ENCODE measurements at places on chromosomes 7 and 10.

- no peak for DNase-seq
These were observed 166.9 kb upstream of the SP4 start for GRCh38 chr7:21260939-21261338.

- peak; percentile 13 for DNase-seq
These were observed 43.0 kb downstream of the SCRN1 start for GRCh38 chr7:29946428-29947186.

DNA sequence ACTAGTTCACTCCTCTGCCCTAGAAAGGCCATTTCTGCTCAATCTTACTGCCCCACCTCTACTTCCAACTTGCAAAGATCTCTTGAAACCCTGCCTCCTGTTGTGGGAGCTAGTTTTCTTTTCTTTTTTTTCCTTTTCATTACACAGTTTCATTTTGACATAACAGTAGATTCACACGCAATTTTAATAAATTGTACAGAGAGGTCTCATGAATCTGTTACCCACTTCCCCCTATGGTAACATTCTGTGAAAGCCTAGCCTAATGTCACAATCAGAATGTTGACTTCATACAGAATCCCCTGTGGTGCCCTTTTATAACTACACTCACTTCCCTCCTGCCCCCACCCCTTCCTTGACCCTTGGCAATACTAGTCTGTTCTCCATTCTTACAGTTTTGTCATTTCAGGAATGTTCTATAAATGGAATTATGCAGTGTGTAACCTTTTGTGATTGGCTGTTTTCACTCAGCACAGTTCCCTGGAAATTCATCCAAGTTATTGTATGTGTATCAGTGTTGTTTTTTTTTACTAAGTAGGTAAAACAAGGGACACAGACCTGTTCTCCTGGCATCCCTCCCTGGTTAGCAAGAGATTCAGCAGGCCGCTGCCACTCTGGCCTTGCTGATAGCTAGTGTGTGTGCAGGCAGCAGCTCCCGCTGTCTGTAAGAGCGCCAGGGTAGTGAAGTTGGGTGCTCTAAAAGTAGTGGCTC is 21.5 kb downstream of the CHST3 start:
- no peak for DNase-seq

DNA sequence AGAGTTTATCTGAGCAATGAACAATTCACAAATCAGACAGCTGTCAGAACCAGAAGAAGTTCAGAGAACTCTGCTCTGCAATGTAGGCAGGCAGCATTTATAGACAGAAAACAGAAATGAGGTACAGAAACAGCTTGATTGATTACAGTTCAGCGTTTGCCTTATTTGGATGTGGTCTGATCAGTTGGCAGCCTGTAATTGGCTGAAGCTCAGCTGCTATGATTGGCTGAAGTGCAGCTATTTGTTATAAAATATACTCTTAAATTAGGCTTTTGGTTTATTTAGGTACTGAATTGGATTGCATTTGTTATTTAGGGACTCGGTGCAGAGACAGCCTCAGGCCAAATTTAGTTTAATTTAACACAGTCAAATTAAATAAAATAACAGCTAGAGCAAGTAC is 85.8 kb upstream of the JAZF1 start:
- no peak for DNase-seq

DNA sequence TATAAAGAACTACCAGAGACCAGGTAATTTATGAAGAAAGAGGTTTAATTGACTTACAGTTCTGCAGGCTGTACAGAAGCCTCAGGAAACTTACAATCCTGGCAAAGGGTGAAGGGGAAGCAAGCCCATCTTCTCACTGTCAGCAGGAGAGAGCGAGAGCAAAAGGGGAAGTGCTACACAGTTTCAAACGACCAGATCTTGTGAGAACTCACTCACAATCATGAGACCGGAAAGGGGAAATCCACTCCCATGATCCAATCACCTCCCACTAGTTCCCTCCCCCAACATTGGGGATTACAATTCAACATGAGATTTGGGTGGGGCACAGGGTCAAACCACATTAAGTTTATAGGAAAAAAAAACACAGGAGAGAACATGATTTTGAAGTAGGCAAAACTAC is 222.1 kb upstream of the SHH start:
- no peak for DNase-seq

DNA sequence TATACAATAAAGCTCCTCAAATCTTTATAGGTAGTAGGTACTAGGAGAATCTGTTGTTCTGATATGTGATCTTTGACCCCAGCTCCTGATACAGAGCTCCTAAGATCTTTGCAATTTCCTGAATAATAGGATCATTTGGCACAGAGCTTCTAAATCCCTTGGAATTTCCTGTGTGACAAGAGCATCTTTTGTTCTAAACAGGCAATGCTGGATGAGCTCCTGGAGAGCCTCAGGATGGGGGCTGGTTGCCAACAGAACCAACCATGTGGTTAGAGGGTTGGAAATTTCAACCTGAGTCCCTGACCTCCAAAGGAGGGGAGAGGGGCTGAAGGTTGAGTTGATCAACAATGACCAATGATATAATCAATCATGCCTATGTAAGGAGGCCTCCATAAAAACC is 629.0 kb downstream of the CCSER2 start:
- no peak for DNase-seq

- DNase-seq: no peak
These were observed 283.0 kb downstream of the TCF7L2 start for GRCh38 chr10:113232928-113233511.

- DNase-seq: peak; percentile 44
These were observed 18.6 kb downstream of the NPFFR1 start for GRCh38 chr10:70265032-70265689.

- DNase-seq: no peak
These were observed 172.6 kb downstream of the SKIDA1 start for GRCh38 chr10:21352886-21353285.

GRCh38 chr10:21083861-21084260 is 186.8 kb upstream of the NEBL start:
- DNase-seq: no peak

- no peak for DNase-seq
These were observed 39.5 kb downstream of the RSU1 start for GRCh38 chr10:16777473-16778370.

- peak; percentile 38 for DNase-seq
These were observed 127.9 kb upstream of the PRSS58 start for GRCh38 chr7:142385491-142386340.

GRCh38 chr10:61554925-61555324 is 101.7 kb upstream of the TMEM26 start:
- no peak for DNase-seq

DNA sequence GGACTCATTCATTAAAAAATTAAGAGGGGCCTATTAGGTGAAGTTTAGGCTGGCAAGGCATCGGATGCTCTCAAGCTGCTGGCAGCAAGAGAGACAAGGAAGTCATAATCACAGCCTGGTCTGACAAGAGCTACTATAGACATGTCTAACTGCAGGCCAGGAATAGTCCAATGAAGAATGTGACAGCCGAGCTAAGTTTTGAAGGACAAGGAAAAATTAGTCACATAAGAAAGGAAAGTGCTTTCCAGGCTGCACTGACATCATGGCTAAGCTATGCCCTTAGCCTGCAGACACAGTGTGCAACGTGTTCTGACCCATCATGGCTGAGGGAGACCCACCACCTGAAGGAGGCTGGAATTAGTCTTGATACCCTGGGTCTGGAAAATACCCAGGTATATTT is 281.1 kb downstream of the PLXNA4 start:
- no peak for DNase-seq

DNA sequence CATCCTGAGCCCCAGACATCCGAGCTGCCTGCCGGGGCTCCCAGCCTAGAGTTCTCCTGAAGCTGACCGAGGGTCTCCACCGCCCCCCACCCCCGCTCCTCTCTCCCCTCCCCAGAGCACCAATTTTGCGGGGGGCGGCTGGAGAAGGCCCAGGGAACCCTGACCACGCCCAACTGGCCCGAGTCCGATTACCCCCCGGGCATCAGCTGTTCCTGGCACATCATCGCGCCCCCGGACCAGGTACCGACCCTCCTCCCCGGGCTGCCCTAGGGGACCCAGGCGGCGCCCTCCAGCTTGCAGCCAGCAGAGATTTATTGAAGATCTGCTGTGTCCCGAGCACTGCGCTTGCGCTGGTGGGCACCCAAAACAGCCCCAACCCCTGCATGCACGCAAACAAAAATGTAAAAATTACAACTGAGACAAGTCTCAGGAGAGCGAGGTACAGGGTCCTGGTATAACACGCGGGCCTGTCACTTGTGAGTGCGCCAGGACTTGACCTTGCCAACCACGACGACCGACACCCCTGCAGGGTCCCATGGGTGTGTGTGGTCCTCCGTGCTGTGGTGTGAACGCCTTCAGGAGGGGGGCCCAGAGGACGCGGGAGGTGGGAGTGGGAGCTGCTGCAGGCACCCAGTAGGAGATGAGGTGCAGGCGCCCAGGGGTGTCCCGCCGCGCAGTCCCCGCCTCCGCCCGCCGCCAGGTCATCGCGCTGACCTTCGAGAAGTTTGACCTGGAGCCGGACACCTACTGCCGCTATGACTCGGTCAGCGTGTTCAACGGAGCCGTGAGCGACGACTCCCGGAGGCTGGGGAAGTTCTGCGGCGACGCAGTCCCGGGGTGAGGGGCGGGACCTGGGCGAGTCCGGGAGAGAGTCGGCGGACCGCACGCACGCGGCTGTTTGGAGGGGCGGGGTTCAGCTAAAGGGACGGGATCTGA is 3.1 kb downstream of the PCOLCE start:
- no peak for DNase-seq

- DNase-seq: no peak
These were observed 7.9 kb upstream of the HOXA2 start for GRCh38 chr7:27110186-27111031.

DNA sequence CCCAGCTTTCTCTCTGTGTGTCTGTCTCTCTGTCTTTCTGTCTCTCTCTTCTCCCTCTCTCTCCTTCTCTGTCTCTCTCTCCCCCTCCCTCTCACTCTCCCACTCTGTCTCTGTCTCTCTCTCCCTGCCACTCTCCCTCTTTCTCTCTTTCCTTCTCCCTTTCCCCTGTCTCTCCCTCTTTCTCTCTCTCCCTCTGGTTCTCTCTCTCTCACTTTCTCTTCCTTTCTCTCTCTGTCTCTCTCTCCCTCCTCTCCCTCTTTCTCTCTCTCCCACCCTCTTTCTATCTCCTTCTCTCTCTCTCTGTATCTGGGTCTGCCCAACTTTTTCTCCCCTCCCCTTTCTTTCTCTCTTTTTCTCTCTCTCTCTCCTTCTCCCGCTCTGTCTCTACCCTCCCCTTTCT is 36.5 kb downstream of the SEC61G start:
- no peak for DNase-seq

DNA sequence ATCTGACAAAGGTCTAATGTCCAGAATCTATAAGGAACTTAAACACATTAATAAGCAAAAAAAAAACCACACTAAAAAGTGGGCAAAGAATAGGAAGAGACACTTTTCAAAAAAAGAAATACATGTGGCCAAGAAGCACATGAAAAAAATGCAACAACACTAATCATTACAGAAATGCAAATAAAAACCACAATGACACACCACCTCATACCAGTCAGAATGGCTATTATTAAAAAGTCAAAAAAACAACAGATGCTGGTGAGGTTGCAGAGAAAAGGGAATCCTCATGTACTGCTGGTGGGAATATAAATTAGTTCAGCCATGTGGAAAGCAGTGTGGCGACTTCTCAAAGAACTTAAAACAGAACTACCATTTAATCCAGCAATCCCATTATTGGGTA is 119.0 kb downstream of the LMBR1 start:
- DNase-seq: no peak

GRCh38 chr10:101646364-101646763 is 48.6 kb downstream of the FBXW4 start:
- peak; percentile 47 for DNase-seq

GRCh38 chr7:7251742-7252141 is 69.4 kb downstream of the C1GALT1 start:
- DNase-seq: no peak

DNA sequence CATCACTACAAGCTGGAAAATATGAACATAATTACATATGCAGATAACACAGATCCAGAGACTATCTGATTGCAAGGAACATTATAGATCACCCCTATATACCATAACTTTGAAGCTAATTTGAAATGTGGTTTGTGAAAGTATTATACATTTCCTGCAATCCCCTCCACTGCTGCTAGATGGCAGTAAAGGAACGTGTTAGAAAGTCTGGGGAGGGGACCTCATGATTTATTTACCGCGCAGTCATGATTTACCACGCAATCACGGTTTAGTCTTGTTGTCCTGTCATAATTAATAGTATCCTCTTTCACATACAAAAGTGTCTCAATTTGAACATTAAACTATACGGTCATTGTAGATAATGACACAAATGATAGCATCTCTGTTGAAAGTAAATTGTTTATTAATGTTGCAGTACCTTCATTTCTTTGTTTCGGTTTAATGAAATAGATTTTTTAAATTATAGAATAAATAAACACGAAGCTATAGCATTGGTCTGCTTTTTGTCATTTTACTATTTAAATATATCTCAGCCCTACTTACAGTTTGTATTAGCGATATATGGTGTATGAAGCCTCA is 145.3 kb upstream of the PRSS1 start:
- peak; percentile 54 for DNase-seq

DNA sequence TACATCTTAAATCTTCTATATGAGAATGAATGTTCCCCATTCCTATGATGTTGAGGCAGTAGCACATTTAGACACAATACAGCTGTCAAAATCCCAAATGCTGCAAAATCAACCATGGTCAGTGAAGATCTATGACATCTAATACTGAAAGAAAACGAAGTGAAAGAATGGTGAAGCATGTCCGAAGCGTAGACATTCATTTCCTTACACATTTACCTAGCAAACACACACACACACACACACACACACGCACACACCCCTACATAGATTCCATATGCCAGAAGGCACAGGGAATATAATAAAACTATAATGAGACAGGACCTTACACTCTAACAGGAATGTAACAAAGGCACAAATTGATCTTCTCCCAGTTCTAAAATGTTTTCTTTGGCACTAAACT is 32.5 kb downstream of the CCDC6 start:
- DNase-seq: no peak

DNA sequence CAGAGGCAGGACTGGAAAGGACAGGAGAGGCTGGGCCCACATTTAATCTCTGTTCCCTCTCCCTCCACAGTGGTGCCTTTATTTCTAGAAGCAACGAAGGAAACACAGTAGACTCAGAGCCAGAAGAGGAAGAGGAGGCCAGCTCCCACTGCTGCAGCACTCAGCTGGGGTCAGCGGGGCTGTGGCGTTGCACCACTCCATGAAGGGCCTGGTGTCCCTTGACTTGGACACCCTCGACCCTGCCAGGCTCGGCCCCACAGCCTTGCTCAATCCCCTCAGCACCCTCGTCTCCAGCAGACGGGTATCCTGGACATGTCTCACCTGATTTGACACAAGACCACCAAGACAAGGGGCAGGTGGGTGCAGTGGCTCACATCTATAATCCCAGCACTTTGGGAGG is 38.8 kb downstream of the PRKAG2 start:
- DNase-seq: no peak

DNA sequence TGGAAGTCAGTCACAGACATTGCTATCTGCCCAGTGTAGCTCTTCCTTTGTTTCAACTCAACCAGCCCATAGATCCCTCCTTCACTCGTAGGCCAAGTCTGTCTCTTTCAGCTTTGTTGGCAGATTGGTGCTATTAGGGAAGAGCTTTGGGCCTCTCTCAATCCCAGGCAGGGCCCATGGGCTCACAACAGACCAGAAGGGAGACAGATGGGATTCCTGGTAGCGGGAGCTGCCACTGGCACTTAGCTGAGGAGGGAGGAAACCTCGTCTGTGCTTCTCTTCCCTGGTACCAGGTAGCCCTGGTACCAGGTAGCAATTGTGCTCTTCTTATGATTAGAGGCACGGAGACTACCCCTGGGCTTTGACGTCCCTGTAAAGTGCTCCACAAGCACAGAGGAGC is 592.0 kb downstream of the TYW1 start:
- no peak for DNase-seq

- no peak for DNase-seq
These were observed 50.4 kb upstream of the ENO4 start for GRCh38 chr10:116798859-116799258.

GRCh38 chr7:97401398-97401797 is 283.9 kb downstream of the SDHAF3 start:
- no peak for DNase-seq

All from hippocampal formation (tissue), 2 donors.